ENCODE measurements at places on chromosomes 2 and 18.

DNA sequence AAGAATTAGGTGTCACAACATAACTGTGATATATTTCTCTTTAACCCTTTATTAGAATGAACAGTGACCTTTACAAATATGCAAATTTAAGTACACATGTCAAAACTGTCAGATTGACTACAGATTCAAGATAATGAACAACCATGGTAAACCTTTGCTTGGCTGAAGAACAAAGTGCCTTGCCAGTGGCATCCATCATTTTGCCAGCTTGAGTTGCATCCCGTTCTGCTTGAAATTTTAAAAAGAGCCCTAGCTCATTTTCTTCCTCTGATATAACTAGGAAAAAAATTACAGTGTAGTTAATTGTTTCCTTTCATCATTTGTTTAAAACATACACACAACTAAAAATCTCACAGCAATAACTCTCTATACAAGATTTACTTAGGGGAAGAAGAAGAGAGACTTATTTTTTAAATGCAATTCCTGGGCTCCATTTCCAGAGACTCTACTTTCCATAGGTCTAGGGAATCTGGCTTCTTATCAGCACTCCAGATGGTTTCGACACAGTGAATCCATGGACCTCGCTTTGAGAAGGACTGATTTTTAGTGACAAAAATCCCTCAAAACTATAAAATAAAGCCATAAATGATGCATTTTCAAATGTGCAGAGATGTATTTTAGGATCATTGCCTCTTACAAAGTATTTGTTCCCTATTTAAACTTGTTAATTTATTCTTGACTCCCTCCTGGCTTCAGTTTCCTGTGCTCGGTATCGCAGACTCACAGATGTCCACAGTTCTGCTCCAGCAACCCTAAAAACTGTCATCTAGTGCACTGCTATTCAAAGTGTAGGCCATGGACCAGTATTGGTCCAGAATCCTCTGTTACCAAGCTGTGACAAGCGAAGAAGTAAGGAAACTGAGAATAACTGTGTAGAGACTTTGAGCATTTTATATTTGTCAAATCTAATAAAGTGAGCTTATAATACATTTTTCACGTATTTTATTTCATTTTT lies 50.1 kb downstream of the ICA1L start:
- DNase-seq: peak; percentile 35

- DNase-seq: no peak
These were observed 25.0 kb upstream of the PDIA6 start for GRCh38 chr2:10837298-10838266.

DNA sequence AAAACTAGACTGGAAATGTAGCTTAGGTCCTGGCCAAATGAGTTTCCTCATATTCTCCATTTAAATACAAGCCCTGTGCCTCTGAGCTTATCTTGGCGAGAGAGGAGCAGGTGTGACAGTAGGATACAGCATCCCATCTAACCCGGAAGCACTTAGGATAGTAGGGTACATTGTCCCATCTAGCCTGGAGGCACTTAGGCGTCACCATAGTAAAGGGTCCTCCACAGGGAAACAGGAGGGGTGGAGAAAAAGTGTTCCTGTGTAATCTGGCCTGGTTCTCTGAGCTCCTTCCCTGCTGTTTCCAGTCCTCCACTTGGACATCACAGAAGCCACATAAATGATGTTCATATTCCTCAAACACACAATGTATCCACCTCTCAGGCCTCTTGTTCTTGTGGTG lies 301.4 kb downstream of the GALR1 start:
- DNase-seq: no peak

GRCh38 chr2:231315896-231316295 lies 79.6 kb upstream of the B3GNT7 start:
- no peak for DNase-seq

DNA sequence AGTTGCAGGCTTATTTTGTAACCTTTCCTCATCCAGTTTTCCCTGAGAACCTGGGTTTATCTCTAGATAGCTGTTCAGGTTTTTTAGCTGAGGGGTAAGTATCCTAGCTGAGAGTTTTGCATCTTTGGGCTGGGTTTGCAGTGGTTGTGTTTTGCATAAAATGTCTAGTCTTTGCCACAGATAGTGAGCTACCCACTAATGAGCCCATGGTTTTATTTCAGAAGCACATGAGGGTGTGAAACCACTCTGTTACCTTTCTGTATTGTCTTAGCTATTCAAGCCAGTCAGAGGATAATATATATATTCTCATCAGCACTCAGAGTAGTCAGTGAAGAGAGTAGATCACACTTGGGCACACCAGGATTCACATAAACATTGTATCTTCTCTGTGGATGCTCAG lies 24.6 kb upstream of the TXNDC2 start:
- no peak for DNase-seq

DNA sequence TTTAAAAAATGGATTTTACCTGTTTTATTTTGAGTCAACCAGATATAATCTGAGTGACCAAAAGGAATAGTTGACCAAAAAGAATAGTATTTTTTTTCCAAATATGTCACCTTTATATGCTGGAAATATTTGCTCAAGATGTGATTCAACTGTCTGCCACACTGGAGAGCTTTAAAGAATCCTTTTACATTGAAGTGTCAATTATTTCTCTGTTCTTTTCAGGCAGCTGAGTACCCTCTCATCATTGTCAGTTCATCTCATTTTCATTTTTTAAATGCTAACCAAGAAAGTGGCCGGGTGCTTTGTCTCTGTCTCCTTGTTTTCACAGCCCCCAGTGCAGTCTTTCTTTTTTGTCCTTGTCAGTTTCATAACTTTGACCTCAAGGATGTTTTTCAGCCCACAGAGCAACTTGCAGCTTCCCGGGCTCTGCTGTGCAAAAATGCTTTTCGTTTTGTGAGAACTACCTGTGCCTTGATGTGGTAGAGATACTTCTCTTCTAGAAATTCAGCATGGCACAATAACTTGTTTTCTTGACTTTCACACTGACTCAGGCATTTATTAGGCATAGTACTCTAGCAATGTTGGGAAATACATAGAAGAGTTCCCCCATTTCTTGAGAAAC lies 23.4 kb upstream of the CERS6 start:
- DNase-seq: no peak

DNA sequence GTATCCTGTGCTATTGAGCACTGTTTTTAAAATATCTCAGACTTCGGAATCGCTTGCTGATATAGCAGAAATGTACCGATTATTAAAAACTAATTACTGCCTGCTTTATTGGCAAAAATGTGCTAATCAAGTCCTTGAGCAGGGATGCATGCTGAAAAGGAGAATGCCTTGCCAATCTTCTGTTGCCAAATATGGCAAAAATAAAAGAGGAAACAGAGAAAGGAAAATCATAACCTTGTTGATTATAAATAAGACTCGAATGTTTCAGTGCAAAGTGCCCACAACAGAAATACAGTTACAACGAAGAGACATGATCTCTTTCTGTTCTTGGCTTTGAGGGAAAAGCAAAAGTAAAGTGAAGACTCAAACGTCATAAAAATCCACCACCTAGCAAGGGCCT lies 248.5 kb downstream of the TMEM182 start:
- DNase-seq: no peak

DNA sequence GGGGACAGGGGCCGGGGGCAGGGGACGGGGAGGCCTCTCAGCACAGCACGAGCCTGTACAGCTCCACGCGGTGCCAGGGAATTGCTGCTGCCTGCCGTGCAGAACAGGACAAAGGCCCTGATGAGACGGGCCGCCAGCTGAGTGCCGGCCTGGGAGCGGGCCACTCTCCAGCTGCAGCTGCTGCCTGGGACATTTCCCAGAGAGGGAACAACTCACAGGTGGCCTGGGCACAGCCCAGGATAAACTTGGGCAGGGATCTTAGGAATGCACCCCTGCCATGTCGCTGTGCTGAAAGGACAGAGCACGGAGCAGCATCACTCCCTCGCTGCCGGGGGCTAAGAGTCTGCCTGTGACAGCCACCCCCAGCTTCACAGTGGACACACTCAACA lies 38.8 kb downstream of the CENPO start:
- DNase-seq: peak; percentile 71

- DNase-seq: no peak
These were observed 51.5 kb downstream of the PLB1 start for GRCh38 chr2:28547223-28547860.

DNA sequence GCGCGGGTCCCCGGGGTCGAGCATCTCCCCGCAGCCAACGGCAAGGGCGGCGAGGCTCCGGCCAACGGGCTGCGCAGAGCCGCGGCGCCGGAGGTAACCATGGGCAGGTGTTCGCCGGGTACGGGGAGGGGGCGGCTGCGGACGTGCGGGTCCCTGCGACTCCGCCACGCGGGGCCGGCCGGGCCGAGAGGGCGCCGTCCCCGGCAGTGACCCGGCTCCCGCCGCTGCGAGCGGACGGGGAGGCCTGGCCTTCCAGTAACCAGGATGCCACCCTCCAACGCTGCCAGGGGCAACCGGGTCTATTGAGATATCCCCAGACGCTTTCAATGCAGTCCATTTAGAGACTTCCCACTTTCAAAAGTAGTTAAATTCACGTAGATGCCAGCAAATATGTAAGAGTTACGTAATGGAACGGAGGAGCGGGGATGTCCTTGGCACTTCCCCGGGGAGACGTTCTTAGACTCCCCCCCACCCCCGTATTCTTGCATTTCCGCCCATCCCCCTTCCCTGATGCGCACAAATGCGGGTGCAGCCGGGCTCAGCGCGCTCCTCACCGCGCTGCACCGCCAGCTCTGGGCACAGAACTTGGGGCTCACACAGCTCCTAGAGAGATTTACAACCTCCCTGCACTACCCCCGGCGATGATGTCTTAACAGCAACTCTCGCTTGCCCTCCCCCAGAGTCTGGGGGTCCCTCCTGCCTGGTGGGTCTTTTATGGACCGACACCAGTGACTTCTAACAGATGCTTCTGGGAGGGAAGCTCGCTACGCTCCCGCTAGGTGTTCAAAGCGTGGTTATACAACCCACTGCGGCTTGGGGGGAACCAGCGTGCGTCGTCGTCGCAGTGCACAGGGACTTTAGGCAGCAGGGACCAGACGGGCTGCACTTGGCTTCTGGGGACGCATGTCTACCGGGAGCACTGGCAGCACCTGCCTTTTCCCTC lies 657 bp downstream of the SGPP2 start:
- no peak for DNase-seq

- DNase-seq: no peak
These were observed 444.3 kb downstream of the RND3 start for GRCh38 chr2:150043172-150043500.

- DNase-seq: no peak
These were observed 195.3 kb upstream of the SMAD2 start for GRCh38 chr18:48125724-48126123.

DNA sequence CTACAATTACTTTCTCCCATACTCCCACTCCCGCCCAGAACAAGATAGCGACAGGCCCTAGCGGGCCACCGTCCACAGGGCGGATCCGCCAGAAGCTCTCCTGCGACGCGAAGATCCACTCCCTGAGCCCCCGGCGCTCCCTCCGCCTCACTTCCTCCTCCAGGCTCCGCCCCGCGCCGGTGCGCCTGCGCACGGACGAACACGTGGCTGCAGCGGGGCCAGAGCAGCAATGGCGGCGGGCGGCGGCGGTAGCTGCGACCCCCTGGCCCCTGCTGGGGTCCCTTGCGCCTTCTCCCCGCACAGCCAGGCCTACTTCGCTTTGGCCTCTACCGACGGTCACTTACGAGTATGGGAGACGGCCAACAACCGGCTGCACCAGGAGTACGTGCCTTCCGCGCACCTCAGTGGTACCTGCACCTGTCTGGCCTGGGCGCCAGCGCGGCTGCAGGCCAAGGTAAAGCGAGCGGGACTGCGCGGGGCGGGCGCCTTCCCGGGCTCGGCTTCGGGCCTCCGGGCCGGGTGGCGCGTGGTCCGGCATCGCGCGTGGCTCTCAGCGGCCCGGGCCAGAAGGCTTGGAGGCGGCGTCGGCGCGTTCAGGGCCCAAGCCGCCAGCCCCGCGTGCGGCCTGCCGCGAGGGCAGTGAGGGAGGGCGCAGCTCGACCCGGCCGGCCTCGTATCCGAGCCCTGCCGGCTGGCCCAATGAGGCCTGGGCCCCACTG lies at the start of gene WDR43:
Gene WDR43, plus strand, starts transcription at position 198 of the 719 bp plus-strand sequence. Its CDS starts 32 bp downstream, at position 230.
- DNase-seq: peak; percentile 99

Measured in muscle of back (tissue), 13 donors.